8988T (cell line): ENCODE measurements at places on chromosomes 16 and 17.
A peak's percentile ranks its signal among the peaks of the same experiment; 100 is the strongest.

DNA sequence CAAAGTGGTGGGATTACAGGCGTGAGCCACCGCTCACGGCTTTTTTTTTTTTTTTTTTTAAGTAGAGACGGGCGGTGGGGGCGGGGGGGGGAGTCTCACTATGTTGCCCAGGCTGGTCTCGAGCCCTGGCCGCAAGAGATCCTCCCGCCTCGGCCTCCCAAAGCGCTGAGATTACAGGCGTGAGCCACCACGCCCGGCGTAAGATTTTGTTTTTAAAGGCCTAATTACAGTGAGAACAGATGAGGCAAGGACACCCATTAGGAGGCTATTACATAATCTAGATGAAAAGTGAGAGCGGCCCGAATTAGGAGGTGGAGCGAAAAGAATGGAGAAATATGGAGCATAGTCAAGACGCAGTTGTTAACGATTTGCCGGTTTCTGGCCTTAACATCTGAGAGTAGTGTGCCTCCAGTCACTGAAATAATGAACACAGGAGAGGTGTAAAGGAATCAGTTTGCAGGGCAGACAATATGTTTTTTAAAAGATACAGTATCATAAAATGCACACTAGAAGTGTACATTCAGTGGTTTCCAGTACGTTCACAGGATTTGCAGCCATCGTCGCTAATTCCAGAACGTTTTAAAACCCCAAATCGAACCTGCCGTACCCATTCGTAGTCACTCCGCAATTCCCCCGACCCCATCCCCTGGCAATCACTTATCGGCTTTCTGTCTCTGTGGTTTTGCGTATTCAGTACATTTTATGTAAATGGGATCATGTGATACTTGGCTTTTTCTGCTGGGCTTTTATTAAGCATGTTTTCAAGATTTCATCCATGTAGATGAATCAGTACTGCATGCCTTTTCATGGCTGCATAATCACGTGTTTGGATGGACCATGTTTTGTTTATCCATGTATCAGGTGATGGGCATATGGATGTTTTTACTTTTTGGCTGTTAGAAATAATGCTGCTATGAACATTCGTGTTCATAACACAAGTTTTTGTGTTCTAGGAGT is 1.4 kb upstream of the SLX4 start:
- no peak for DNase-seq

- no peak for DNase-seq
These were observed 5.4 kb downstream of the RTN4RL1 start for GRCh38 chr17:2019723-2020122.

- no peak for DNase-seq
These were observed 20.9 kb downstream of the ANKFN1 start for GRCh38 chr17:56173958-56174835.

- DNase-seq, result no peak
These were observed 222.4 kb upstream of the AXIN2 start for GRCh38 chr17:65783845-65784334.

DNA sequence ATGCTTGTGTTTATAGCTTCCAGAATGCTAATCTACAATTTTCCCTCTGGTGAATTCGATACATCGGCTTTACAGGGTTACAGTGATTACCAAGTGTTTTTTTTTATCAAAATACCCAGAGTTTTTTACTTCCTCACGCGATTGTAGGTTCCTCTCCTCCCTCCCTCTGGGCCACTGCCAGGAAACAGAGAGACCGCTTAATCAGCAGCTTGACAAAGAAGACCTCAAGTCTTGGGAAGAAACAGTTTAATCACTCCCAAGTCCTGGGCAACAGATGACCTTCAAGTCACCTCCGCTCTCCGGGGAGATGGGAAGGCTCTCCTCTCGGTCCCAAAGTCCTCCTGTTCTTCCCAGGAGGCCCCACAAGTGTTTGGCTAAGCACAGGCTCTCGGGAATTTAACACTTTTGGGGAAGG is 23.5 kb downstream of the SMTNL2 start:
- no peak for DNase-seq

DNA sequence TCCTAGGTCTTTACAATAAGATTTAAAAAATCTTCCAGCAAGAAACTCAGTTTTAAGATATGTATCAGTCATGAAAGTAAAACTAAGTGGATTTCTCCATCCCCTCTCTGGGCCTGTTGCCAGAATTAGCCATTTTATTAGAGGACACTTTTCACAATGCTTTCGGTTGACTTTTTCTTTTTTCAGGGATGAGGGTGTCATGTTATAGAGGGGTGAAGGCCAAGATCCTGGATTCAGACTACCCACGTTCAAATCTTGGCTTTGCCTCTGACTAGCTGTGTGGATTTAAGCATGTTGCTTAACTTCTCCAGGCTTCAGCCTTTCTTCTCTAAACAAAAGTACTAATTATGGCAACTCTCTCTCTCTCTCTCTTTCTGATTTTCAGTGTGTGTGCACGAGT is 111.7 kb upstream of the COX10 start:
- DNase-seq, result no peak

- no peak for DNase-seq
These were observed 2.6 kb downstream of the GGT6 start for GRCh38 chr17:4557626-4558346.

DNA sequence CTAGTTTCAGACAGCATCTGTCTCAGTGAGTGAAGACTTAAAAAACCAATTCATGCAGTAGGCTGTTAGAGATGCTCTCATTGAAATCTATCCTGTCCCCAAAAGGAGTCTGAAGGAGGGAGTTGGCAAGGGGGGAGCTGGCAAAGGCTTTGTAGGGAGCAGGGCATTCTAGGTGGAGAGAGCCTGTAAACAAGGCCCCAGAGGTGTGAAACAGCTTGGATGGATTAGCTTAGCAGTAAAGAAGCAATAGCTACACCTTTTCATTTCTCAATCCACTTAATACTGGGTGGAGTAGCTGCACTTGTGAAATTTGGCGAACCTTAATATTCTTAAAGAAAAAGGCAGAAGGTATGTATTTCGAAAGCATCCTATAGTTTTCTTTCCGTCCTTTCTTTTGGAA is 61.8 kb downstream of the KSR1 start:
- no peak for DNase-seq

- no peak for DNase-seq
These were observed 30.6 kb downstream of the LITAFD start for GRCh38 chr16:8912793-8913192.

DNA sequence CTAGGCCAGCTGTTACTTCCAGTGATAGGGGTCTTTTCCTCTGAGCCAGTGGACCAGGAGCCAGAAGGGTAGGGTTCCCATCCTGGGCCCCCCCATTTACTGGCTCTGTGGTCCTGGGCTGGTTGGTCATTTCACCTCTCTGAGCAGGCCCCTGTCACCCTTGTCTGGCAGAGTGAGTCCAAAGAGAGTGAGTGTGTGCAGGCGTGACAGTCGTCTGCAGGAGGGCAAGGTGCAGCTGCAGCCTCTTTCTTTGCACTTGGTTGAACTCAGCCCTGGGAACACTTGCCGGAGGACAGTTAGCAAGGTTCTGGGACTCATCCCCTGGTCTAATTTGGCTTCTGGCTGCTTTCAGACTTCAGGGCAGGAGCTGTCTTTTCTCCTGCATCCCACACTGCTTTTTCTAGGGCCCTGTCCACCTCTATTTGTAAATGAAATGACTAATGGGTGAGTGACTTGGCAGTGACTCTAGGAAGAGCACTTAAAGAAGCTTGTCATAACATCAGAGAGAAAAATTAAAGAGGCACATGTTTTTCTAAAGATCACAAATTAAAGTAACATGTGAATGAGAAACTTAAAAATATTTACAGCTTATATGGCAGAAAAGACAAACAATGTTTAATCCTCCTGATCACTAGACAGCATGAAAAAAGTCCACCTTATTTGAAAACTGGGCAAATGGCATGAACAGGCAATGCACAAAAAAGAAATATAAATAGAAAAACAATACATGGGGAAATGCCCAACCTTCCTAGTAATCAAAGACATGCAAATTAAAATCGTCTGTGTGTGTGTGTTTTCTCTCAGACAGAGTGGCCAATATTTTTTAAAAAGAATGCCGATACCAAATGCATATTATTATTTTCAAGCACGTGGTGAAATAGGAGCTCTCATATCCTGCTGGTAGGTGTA is 137.5 kb downstream of the NTN1 start:
- DNase-seq, result no peak

DNA sequence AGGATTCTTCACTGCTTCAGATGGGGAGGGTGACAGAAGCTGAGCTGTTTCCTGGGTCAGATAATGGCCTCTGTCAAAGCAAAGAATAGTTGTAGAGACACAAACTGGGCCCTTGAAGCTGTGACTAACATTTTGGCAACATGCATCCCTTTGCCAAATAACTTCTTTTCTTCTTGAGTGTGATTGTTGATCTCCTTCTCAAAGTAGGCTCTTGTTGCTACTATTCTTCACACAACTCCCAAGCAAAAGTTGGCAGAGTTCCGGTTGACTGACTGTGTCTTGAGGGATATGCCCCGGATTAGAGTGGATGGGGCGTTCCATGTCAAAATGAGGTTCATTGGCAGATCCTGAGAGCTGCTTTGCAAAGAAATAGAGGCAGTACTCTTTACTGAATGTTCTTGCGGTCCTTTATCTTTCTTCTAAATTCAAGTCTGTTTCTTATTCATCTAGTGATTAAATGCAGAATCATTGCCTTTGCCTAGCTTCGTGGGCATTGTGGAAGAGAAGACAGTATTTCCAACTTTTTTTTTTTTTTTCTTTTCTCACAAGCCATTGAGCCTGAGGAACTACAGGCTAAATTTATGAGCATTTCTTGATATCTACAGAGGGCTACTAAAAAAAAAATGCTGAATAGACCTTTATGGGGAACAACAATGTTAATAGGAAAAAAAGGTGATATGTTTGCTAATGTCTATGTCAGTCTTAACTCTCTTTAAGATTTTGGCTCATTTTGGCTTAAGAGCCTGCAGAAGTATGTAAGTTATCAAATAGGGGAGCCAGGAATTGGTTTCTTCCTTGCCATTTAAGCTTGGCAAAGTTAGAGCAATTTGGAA is 5.8 kb downstream of the WIPF2 start:
- no peak for DNase-seq

GRCh38 chr16:58828901-58829545 is 94.9 kb upstream of the GOT2 start:
- no peak for DNase-seq

GRCh38 chr17:39194089-39194984 is 3.1 kb downstream of the CACNB1 start:
- DNase-seq, result peak; percentile 89

- no peak for DNase-seq
These were observed 10.3 kb downstream of the PHAF1 start for GRCh38 chr16:67120025-67120424.

GRCh38 chr16:77063676-77064016 is 127.3 kb upstream of the MON1B start:
- DNase-seq, result no peak

DNA sequence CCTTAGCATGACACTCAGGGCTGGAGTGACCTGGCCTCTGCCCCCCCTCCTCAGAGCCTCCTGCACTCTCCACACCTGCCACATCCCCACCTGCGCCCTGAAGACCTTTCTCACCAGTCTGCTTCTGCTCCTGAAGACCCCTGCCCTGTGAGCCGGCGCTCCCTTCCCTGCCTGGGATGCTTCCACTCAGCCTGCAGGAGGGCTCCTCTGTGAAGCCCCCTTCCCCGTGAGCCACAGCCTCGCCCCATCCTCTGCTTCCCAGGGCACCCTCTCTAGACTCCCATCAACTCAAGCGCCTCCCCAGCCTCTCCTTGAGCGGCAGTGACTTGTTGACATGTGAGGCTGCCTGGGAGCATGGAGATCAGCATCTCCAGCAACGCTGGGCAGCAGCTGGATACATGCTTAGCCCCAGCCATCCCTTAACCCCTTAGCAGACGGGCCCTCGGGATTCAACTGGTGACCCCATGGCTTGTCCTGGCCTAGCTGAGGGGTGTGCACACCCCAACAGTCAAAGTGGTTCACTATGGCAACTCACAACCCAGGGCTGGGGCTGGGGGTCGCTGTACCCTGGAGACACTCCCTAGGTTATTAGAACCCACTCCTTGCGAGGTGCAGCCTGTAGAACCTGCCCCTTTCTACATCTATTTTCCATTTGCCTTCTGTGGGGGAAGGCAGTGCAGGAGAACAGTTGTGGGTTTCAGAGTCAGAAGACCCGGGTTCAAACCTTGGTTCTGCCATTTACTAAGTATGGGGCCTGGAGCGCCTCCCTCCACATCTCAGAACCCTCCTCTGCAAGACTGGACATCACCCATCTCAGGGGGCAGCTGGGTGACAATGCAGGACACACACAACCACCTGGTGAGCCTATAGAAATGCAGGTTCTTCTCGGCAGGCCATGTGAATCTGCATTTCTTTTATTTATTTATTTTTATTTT is 21.5 kb downstream of the TMEM235 start:
- no peak for DNase-seq

GRCh38 chr17:6450926-6451832 is 6.9 kb downstream of the PIMREG start:
- no peak for DNase-seq

- no peak for DNase-seq
These were observed 20.6 kb upstream of the CDH15 start for GRCh38 chr16:89150981-89151380.

GRCh38 chr16:2753733-2754020 is 1.2 kb downstream of the SRRM2 start:
- no peak for DNase-seq

DNA sequence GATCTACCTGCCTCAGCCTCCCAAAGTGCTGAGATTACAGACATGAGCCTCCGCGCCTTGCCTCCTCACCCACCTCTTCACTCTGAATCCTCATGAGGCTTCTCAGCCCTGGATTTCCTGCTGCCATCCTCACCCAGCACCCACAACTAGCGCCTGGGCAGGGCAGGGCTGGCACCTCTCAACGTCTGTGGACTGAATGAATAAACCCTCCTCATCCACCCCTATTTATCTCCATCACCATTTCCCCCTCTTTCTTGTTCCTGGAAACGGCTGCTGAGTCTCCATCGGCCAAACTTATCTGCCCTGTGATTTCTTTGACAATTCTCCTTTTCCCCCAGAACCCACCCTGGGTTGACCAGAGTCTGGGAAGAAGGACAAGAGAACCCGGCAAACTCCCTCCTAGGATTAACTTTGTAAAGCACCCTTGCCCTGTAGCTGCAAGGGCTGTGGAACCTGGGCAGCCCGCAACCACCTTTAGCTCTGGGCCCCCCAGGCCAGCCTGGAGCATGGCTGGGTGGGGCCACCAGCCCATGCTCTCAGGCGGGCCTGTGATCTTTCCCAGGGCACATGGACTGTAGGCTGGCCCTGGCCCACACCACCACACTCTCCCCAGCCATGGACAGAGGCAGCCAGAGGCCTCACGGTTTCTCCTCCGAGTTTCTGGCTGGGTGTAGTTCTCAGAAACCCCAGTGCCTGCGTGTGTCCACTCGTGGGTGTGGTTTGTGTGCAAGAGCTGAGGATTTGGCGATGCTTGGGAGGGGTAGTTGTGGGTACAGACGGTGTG is 2.4 kb downstream of the SPN start:
- DNase-seq, result no peak

DNA sequence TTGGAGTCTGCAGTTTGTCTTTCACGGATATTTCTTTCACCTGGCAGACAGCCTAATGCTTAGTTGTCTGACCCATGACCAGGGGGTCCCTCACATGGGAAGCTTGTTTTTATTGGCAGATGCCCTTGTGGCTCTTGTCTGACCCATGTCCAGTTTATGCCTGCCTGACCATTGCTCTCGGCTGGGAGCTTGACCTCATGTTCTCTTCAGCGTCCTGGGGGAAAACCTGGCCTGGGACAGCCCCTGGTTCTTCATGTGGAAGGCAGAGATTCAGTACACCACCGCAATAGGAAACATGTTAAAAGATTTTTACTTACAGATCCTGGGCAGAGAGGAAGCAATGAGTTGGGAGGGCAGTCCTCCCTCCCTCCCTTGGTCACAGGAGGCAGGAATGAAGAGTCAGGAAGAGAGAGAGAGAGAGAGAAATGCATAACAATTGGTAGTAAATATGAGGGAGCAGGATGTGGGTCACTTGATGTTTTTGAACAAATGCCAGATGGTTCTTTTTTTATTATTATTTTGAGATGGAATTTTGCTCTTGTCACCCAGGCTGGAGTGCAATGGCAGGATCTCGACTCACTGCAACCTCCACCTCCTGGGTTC is 302.7 kb upstream of the MYOCD start:
- DNase-seq, result no peak
